ENCODE measurements at places on chromosomes 7 and 10.

DNA sequence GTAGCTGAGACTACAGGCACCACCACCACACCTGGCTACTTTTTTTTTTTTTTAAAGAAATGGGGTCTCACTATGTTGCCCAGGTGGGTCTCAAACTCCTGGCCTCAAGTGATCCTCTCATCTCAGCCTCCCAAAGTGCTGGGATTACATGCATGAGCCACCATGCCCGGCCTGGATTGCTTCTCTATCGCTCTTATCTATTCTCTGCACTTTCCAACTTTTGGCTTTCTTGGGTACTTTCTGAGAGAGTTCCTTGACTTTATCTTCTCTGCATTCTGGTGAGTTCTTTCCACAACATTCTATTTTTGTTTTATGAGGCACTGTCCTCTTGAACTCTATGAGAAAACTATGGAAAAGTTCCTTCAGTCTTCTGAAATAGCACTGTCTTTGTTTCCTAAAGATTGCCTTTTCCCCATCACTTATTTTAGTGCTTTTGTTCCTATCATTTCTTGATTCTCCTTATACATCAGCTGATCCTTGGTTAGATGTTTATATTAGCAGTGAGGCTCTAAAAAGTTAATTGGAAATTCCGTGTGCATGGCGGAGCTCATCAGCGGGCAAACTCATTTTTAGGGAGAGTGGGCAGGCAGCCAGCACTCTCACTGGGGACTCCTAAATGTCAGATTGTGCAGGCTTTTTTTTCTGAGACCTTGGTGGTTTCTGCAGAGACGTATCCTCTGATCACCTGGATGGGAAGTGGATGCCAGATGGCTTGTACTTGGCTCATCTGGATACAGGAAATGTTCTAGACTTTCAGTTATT lies 43.9 kb downstream of the HIP1 start:
- DNase-seq = no peak

DNA sequence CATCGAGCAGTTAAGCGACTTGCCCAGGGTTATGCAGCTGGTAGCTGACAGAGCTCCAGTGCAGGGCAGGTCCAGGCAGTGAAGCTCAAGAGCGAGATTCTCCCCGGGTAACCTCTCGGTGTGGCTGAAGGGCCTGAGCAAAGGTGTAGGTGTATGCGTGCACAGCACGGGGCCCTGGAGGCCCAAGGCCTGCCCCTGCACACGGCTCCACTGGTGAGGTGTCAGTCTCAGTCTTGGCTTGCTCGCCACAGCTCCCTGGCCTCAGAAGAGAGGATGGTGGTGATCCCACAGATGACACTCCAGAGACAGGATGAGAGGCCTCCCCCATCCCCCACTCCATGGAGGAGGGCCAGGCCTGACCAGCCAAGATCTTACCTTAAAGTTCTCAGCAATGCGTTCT lies 12.0 kb downstream of the AKR1B1 start:
- DNase-seq = no peak

DNA sequence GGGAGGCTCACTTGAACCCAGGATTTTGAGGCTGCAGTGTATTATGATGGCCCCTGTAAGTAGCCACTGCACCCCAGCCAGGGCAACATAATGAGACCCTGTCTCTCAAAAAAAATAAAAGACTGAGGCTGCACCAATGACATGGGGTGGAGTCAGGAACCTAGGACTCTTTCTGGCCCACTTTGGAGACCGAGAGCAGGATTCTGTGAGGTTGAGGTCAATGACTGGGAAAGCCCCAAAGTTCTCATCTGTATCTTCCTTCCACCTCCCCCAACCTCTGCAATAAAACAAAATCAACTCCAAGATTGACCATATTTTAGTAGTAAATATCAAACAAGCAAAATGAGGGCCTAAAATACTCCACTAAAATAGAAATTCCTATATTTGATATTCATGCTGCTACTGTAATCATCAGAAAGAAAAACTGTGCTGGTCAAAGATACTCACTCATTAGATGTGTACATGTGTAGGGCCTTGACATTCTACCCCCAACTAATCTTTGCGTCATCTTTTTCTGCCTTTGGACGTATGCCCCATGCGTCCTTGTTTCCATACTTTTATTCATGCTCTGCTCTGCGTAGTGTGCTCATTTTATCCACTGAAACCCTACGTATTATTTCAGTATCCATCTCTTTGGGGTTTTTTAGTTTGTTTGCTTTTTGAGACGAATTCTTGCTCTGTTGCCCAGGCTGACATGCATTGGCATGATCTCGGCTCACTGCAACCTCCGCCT lies 23.8 kb downstream of the WBP1L start:
- no peak for DNase-seq

- DNase-seq = no peak
Measured at GRCh38 chr10:33046792-33047191, 88.8 kb upstream of the ITGB1 start.

GRCh38 chr7:83824214-83824613 lies 175.3 kb upstream of the SEMA3E start:
- DNase-seq = no peak

GRCh38 chr10:17088118-17088806 lies 41.3 kb downstream of the CUBN start:
- DNase-seq = no peak

DNA sequence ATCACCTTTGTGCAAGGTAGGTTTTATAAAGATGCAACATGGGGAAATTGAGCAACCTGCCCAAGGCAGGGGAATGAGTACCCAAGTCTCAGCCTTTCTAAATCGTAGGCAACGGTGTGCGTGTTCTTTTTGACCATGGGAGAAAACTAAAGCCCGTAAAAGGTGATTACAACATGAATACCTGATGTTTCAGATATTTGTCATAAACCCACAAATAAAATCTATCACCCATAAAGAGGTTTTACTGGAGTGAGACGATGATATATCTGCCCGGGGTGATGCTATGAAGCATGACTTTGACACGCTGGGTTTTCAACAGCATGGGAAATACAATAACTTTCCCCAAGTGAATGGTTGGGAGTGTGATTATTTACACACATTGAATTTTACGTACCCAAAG lies 406.3 kb upstream of the KLF6 start:
- DNase-seq = no peak

- no peak for DNase-seq
Measured at GRCh38 chr10:117461766-117462423, 80.7 kb upstream of the EMX2 start.

DNA sequence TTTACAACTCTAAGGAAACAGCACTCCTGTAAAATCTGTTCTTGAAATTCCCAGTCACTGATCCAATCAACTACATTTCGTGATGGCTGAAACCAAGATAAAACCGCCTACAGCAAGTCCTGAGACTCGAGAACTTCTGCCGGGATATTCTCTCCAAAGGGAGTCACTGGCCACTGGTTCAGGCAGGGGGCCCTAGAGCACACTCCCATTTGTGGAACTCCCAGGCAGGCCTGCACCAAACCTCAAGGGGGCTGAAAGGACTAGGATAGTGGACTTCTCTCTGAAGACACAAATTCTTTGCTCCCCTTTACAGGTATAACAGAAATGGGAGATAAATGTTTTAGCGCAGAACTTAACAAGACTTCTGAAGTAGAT lies 16.3 kb downstream of the CYTH3 start:
- no peak for DNase-seq

DNA sequence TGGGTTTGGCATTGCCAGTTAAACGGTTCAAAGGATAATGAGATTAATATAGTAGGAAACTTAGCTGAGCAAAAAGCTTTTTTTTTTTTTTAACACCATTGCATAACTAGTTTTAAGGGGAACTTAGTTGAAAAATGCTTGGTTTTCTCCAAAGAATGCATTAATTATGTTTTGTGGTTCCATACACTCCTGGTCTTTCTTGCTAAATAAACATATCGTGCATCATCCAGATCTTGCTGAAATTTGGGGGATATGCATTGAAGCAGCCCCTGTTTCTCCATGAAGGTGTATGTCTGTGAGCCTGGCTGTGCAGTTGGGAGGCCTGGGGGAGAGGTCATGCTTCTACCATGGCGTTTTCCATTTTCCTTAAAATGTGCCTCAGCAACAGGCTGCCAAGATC lies 558.2 kb upstream of the GALNT17 start:
- no peak for DNase-seq

GRCh38 chr7:122212754-122213153 lies 68.7 kb upstream of the AASS start:
- DNase-seq = no peak

GRCh38 chr7:41037691-41038090 lies 665.2 kb downstream of the INHBA start:
- DNase-seq = no peak

DNA sequence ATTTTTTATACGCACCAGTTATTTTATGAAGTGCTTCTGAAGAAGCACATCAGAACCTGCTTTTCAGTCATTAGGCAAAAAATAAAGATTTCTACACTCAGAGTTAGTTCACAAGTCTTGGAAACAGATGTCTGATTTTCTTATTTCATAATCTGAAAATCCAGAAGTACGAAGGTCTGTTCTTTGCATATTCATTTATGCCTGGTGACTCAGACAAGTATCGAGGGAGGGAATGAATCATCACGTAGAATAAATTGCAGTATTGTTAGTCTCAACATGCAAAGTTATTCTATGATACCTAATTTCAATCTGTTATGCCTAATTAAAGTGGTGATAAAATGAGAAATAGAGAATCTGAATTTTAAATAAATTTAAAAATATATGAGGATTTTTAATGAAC lies 113.6 kb upstream of the SEM1 start:
- no peak for DNase-seq

DNA sequence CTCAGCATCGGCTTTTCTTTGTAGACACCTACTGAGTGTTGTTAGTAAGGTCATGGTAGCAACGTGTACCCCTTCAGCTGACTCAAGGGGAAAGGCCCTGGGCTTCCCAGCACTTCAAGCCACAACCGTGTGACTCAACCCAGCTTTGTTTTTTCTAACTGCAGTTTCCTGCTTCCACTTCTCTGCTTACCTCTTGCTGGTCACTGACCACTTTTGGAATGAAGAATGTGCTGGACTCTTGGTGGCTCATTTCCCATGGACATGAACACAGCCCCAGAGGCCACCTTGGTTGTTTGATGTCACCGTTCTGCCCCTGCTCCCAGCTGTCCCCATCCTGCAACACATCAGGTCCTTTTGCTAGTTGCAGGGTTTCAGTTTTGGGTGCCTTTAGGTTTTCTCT lies 69.5 kb upstream of the ZNF438 start:
- DNase-seq = peak; percentile 65

DNA sequence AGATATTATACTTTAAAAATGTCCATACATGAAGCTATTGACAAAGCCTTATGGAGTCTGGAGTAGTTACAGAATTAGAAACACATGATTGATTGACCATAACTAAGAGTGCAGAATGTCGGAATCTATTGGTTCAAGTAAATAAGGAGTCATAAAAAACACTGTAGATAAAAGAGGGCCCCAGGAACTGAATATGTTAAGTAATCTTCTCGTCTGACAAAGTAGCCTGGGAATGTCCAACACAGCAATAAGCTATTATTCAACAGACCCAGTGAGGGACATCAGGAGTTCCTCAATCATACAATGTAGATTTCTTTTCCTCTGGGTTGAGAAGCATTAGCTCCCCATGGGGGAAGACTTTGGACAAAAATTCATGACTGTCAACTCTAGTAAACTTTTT lies 782.0 kb downstream of the SUGCT start:
- no peak for DNase-seq

DNA sequence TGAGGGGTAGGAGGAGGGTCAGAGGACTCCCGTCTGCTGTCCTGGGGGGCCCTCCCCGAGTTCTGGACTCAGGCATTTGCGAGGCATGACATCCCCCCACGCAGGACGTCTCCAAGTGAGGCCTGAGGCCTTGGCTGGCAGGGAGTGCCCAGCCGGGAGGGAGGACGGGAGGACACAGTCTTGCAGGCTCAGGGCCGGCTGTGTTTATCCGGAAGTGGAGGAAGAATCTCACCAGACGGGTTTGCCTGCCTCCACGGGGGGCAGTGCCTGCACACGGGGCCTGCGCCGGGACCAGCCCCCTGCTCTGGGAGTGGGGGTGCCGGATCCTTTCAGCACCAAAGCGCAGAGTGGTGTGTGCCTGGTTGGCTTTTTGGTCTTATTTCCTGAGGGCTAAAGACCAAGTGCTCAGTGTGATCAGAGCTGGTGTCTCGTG lies 10.9 kb downstream of the PWWP2B start:
- no peak for DNase-seq

DNA sequence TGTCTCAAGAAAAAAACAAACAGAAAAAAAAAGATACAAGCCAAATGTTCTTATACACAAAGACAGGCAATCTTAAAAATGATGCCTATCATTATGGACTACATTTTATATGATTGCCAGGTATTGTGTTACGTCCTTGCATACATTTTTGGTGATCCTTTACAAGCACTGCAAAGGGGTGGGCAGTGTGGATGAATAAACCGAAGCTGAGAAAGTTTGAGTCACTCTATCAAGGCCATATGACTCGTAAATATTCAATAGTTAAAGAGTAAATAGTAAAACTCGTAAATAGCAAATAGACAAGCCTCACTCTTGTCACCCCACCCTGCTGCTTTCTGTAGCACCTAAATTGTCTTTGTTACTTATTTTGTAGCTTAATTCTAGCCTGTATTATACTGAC lies 326.2 kb downstream of the FRMD4A start:
- no peak for DNase-seq

DNA sequence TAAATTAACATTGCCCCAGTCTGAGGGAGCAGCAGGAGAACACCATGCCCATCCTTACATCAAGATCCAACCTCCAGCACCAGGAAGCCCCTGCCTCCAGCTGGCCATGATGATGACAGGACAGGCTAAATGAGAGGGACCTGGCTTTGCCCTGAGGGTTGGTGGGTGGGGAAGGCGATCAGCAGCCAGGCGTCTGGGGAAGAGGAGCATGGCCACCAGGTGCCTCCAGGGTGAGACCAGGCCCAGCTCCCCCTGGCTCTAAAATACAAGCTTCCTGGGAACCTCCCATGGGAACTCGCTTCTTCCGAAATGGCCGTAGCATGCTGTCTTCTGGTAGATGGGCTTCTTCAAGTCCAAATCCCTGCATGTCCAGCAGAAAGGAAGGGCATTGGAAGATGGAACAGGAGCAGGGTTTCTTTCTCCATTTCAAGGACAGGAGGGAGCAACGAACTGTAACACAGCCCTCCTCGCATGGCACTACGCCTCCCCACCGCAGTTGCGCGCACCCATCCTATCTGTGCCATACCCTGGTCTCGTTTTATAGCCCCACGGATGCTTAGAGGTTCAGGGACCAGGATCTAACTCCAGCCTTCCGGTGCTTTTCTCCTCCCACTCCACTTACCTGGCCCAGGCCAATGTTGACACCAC lies 15.8 kb downstream of the MAT1A start:
- no peak for DNase-seq

- DNase-seq = no peak
Measured at GRCh38 chr10:132382231-132382922, 14.6 kb upstream of the PWWP2B start.

- no peak for DNase-seq
Measured at GRCh38 chr10:22897371-22897770, 30.5 kb upstream of the ARMC3 start.

- no peak for DNase-seq
Measured at GRCh38 chr10:30092151-30092790, 32.9 kb upstream of the JCAD start.

GRCh38 chr10:101099901-101100300 lies 31.2 kb upstream of the TLX1 start:
- no peak for DNase-seq

All from activated naive CD8-positive, alpha-beta T cell treated with anti-CD3 and anti-CD28 coated beads, Interleukin-2, amount 50 U/mL, for 24 hours (primary cell).